Smooth muscle cell of the coronary artery (primary cell): ENCODE measurements at places on chromosomes 4 and X. TPM values are rescaled to one million over a fixed set of nuclear protein-coding genes. Genes with fewer than 3 reads are reported as not detected.

ARHGAP6 gene
- total RNA-seq: 1.6 and 8.3 TPM in 2 replicates

NXF2B gene
- not detected in 2 replicates for total RNA-seq

CNOT6L gene
- total RNA-seq: 8.0 and 8.9 TPM in 2 replicates

SPOCK3 gene
- 0.60 TPM in 1 of 2 replicates, not detected in the other for total RNA-seq

ALB gene
- total RNA-seq: not detected in 2 replicates

CSAG1 gene
- total RNA-seq: not detected in 2 replicates
